Midbrain (tissue), 1 donor: ENCODE measurements at places on chromosomes 6 and 20.

DNA sequence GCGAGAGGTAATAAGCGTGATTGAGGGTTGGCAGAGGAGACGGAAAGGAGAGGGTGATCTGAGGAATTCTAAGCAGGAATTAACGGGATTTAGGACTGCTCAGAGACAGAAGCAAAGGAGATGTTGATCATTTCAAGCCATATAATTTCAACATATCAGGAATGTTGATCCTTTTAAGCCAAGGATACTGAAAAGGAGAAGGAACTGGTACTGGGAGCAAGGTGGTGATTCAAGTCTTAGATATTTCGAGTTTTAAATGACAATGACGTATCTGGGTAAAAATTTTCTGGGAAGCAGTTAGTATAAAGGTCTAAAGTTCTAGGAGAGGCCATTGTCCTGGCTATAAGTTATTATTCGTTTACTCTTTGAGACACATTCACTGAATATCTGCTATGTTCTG, 91.3 kb upstream of the OGFRL1 start:
- no peak for DNase-seq

GRCh38 chr20:40958598-40958997, 70.0 kb upstream of the TOP1 start:
- no peak for DNase-seq

DNA sequence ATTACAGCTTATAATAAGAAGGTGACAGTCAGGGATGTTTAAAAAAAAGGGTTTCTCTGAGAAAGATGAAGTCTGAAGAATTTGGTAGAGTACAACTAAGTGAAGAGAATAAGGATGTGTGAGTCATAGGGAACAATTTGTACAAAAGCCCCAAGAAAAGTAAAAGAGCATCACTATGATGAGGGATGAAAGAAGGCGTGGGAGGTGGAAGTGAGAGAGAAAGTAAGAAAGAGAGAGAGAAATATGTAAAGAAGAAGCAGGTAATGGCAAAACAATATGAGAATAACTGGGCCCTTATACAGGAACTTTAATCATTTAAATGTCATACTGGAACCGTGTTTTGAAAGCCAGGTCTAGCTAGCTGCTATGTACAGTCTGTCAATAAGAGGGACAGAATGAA, 179.4 kb downstream of the ASCC3 start:
- no peak for DNase-seq

DNA sequence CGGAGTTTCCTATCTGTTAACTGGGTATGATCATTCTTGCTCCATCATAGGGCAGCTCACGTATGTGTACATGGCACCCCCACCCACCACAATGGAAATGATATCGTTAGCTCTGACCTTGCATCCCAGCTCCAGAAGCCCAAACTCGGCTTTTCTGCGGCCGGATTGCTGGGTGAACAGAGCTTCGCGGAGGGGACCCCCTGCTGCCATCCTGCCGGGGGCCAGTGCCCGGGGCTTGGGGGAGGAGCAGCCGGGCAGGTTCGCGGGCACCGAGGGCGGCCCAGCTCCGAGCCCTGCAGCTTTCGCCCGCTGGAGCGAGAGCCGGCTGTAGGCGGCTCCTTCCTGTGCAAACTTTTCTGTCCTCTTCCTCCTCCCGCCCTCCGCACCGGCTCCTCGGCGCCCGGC, 24.9 kb upstream of the FUCA2 start:
- DNase-seq = no peak
